PC-9 (cell line): ENCODE measurements at places on chromosomes 3 and 15.

- no peak for DNase-seq
Observed at GRCh38 chr3:1969281-1969680, 129.4 kb upstream of the CNTN4 start.

DNA sequence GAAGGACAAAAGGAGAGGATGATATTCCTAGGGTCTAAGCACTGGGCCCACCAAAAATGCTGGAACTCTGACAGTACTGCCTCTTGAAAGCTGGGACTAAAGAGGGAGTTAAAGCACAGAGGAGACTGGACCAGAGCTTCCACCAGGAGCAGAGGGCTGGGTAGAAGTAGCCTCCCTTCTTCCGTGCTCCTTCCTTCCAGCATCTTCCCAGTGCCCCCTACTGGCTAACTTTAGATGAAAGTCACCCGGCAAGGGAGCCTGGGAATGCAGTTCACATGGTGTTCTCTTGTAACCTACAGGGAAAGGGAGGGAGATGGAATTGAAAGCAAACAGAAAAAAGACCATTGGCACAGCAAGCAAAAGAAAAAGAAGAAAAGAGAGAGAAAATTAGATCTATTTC is 106.1 kb upstream of the COL8A1 start:
- DNase-seq = peak; percentile 11

DNA sequence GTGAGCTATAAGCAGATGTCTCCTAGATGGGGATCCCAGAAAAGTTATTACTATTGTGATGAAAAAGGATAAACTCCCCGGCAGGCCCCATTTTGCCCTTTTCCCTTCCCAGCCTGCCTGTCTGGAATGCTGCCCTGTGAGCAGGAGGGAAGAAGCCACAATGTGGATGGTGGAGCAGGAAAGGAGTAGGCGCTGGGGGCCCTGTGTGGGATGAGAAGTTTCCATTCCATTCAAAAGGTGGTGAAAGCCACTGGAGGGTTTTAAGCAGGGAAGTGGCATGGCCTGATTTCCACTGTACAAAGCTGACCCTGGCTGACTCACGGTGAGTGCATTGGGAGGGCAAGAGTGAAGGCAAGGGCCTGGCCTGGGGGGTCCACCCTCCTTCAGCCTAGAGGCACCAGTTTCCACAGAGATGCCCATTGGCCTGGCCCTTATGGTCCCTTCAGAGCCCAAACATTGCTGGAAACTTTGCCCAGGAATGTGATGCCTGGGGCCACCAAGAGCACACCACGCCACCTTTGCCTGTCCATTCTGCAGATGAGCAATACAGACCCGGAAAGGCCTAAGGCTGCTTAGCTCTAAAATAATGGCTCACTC is 206.9 kb downstream of the RPLP1 start:
- DNase-seq = peak; percentile 94

- DNase-seq = no peak
Observed at GRCh38 chr3:166902374-166902773, 477.7 kb downstream of the ZBBX start.
